ENCODE measurements at places on chromosomes 3 and 15. TPM values are rescaled to one million over a fixed set of nuclear protein-coding genes. Genes with fewer than 3 reads are reported as not detected.
A peak's percentile ranks its signal among the peaks of the same experiment; 100 is the strongest.

The SEMA6D gene
- total RNA-seq = not detected

The KIF7 gene
- total RNA-seq = 0.15 TPM

The TRPM1 gene
- total RNA-seq = not detected

The GRK7 gene
- not detected for total RNA-seq

The DCBLD2 gene
- 1.4 TPM for total RNA-seq

The SH2D7 gene
- total RNA-seq = not detected

The PIERCE2 gene
- total RNA-seq = not detected

The RASGRF1 gene
- total RNA-seq = not detected

The TAMM41 gene
- total RNA-seq = 20.9 TPM

The CRYGS gene
- 4.8 TPM for total RNA-seq

DNA sequence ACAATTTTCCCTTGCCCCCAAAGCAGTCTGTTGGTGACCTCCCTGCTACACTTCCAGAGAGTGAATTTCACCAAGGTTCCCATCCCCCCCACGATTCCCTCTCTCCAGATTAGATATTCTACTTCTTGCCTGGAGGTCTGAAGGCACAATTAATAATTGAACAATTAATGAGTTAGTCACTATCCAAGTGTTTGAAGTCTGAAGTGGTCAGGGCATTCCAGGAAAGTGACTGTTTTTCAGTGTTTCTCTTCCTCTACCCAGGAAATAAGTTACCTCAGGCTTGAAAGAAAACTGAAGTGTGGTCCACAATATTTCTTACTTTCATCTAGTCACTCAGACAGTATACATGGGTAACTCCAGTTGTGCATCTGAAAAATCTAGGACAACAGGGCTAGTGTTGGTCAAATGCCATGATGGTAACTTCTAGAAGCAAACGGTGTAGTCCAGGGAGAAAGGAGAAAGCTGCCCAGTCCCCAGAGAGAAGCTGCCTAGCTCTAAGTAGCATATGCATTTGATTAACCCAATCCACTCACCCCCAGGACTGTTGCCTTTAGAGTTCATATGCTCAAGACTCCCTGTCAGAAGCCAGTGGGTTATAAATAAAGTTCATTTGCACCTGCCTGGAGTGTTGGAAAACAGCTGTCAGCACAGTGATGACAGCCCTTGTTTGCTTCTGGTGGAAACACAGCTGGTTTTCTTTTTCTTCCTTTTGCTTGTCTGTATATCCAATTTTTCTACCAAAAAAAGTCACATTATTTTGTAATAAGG is 2.3 kb upstream of the TM4SF4 start:
- H3K4me3 ChIP-seq = no peak overlapping the region
- H3K27ac ChIP-seq = no peak overlapping the region
- DNase-seq = no peak
- no peaks in the 10 kb centered on the region for H3K4me1 ChIP-seq
- H3K27me3 ChIP-seq = peaks cover 18% of the 10 kb centered on the region
- H3K36me3 ChIP-seq = no peaks in the 10 kb centered on the region

GRCh38 chr3:133712017-133712416 is 34.2 kb upstream of the TF start:
- no peak for DNase-seq
- peaks cover 17% of the 10 kb centered on the region for H3K27me3 ChIP-seq
- no peak overlapping the region for H3K27ac ChIP-seq
- no peaks in the 10 kb centered on the region for H3K36me3 ChIP-seq
- H3K4me3 ChIP-seq = no peak overlapping the region

DNA sequence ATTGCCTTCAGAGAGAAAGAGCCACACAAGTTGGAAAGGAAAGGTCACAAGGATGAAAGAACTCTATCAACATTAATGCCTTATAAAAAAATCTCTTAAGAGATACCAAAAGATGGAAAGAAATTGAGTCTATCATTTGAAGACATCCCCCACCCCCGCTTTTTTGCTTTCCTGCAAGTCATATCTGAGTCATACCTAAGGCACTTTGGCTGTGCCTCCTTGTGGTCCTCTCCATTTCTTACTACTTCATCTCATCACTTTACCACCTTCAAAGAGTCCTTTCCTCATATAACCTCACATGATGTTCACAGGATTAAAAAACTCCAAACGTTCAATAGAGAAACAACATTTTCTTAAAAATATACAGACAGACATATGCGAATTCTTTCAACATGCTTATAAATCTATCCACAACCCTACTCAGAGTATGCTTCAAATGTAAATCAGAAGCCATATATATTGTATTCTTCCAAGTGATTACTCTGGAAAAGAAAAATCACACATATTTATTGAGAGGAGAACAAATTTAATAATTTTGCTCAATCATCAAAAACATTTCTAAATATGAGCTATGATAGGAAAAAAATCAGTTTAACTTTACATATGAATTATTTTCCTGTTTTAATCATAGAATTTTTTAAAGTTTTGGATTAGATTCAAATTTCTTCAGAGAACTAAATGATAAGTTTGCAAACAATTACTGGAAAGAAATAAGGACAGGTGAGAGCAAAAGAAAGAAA is 1003.9 kb upstream of the CFAP20DC start:
- peak overlapping the region; percentile 3 for H3K4me3 ChIP-seq
- H3K36me3 ChIP-seq = peaks cover 26% of the 10 kb centered on the region
- H3K27ac ChIP-seq = peak overlapping the region; percentile 55
- H3K4me1 ChIP-seq = peaks cover 65% of the 10 kb centered on the region
- no peak for DNase-seq
- no peaks in the 10 kb centered on the region for H3K27me3 ChIP-seq

- no peaks in the 10 kb centered on the region for H3K4me1 ChIP-seq
- no peak for DNase-seq
- H3K36me3 ChIP-seq = no peaks in the 10 kb centered on the region
- H3K4me3 ChIP-seq = no peak overlapping the region
These were observed 118.5 kb downstream of the MFSD1 start for GRCh38 chr3:158920371-158920770.

DNA sequence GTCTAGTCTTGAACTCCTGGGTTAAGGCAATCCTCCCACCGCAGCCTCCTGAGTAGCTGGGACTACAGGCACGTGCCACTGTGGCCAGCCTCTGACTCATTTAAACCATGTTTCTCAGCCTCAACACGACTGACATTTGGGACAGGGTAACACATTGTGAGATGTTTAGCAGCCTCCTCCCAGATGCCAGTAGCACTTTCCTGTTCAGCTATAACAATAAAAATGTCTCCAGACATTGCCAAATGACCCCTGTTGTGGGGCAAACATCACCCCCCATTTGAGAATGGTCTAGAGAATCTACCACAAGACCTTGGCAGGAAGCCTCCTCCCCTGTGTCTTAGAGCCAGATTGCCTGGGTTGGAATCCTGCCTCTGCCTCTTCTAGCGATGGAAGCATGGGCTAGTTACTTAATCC is 8.4 kb downstream of the TMEM40 start:
- H3K27me3 ChIP-seq = peaks cover 6% of the 10 kb centered on the region
- H3K4me3 ChIP-seq = no peak overlapping the region
- DNase-seq = peak; percentile 54
- no peak overlapping the region for H3K27ac ChIP-seq
- peaks cover 7% of the 10 kb centered on the region for H3K4me1 ChIP-seq
- no peaks in the 10 kb centered on the region for H3K36me3 ChIP-seq

- H3K27me3 ChIP-seq = peaks cover 2% of the 10 kb centered on the region
- no peak overlapping the region for H3K4me3 ChIP-seq
- no peaks in the 10 kb centered on the region for H3K4me1 ChIP-seq
These were observed 36.7 kb upstream of the ADCY5 start for GRCh38 chr3:123485551-123485950.

- H3K27me3 ChIP-seq = no peaks in the 10 kb centered on the region
- DNase-seq = no peak
- no peak overlapping the region for H3K4me3 ChIP-seq
These were observed 82.1 kb upstream of the PRTG start for GRCh38 chr15:55824857-55825613.

GRCh38 chr15:78404125-78404524 is 33.9 kb upstream of the IREB2 start:
- H3K4me1 ChIP-seq = no peaks in the 10 kb centered on the region
- no peaks in the 10 kb centered on the region for H3K36me3 ChIP-seq
- DNase-seq = no peak
- H3K27me3 ChIP-seq = peaks cover 4% of the 10 kb centered on the region
- no peak overlapping the region for H3K27ac ChIP-seq

DNA sequence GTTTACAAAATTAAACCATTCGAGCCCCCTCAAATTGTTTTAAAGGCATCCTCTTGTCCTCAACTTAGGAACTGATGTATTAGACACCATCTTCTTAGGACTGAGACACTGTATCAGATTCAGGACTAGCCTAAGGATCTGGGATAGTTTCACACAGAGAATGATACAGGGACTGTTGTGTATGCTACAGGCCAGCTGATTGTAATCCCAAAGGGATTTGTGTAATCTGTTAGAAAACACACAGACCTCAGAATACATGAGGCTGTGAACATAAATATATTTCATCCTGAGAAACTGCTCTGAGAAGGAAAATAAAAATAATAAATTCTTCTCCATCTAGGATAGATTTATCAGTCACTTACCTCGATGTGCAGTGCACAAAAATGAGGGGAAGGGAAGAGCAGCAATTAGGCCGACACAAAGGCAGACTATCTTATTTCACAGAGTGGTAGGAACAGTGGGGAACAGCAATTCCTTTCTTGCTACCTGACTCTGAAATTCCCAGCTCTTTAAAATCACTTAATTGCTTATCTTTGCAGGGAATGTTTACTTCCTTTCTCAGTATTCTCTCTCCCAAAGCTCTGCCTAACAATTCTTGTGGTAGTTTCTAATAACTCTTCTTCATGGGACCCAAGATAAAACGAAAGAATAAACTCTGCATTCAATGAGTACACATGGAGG is 322.5 kb downstream of the MAGI1 start:
- no peaks in the 10 kb centered on the region for H3K27me3 ChIP-seq
- H3K36me3 ChIP-seq = no peaks in the 10 kb centered on the region
- H3K4me1 ChIP-seq = no peaks in the 10 kb centered on the region
- H3K27ac ChIP-seq = no peak overlapping the region

DNA sequence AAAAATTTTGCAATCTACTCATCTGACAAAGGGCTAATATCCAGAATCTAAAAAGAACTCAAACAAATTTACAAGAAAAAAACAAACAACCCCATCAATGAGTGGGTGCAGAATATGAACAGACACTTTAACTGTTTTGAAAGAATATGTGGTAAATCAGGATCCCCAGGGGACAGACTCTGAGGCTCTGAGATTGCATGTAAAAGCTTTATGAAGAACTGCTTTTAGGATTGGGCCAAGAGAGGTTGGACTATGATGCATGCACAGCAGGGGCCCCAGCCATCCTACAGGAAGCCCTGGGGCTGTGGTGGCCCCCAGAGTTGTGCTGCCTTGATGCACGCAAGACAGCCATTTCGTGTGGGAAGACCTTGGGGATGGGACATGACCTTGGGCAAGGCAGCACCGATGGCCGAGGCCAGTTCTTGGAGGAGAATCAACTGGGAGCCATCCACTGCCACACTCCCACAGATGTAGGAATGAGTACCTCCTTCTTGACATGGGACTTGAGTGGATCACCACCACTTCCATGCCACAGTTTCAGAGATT is 298.1 kb upstream of the THBS1 start:
- DNase-seq = no peak
- H3K36me3 ChIP-seq = no peaks in the 10 kb centered on the region
- peaks cover 35% of the 10 kb centered on the region for H3K27me3 ChIP-seq
- no peak overlapping the region for H3K4me3 ChIP-seq
- H3K27ac ChIP-seq = no peak overlapping the region

DNA sequence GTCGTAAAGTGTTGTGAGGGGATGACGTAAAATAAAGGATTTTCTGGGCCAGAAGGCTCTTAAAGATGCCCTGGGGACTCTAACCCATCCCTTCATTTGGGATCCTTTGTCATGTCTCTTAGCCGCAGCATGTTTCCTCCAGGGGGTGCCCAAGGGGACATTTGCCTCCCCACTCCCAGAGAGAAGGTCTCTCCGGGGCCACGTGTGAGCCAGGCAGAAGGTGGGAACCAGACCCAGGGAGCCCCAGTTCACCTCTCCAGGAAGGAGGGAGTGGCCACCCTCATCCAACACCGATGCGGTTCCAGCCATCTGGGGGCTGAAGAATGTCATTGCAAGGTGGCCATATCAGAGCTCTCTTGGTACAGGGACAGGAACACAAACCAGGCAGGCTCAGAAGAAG is 25.2 kb downstream of the ST8SIA2 start:
- H3K4me1 ChIP-seq = no peaks in the 10 kb centered on the region
- DNase-seq = no peak
- H3K27me3 ChIP-seq = peaks cover 11% of the 10 kb centered on the region
- no peaks in the 10 kb centered on the region for H3K36me3 ChIP-seq
- no peak overlapping the region for H3K4me3 ChIP-seq
